ENCODE measurements at places on chromosomes 3 and 15. TPM values are rescaled to one million over a fixed set of nuclear protein-coding genes. Genes with fewer than 3 reads are reported as not detected.

GRCh38 chr3:179961703-179962078 is 75.0 kb downstream of the PEX5L start:
- H3K36me3 ChIP-seq, result no peaks in the 10 kb centered on the region
- H3K27ac ChIP-seq, result no peak overlapping the region
- no peak for DNase-seq
- H3K4me1 ChIP-seq, result no peaks in the 10 kb centered on the region

DNA sequence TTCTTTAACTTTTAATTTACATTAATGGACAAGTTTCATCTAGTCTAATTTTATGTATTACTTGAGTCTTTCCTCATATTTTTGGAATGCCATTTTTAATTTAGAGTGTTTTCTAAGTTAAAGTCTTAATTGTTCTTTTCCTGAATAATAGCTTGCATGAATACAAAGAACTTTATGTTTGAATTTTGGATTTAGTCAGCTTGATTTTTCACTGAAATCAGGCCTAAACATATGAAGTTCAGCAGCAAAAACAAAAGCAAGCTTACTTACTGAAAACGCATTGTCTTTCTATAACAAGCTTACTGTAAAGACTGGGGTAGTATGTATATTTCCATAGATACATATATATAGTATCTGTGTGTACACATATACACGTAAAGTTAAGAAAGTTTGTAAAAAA is 126.0 kb downstream of the ZBTB20 start:
- H3K4me3 ChIP-seq, result no peak overlapping the region
- no peak for DNase-seq
- no peaks in the 10 kb centered on the region for H3K4me1 ChIP-seq

DNA sequence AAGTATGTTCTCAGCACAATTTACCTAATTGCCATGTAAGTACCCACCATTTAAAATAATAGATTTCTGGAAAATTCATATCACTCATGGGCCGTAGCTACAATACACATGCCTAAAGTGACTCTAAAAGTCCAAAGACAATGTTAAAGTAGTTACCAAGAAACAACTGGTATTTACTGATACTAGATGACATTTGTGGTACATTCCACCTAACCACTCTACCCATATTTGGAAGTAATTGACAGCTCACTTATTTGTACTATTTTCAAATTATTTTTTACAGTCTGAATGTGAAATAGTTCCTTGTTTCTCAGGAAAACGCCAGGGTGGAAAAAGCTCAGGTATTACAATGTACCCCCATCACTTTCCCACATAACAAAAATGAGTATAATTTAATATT is 573.0 kb downstream of the MECOM start:
- H3K4me3 ChIP-seq, result no peak overlapping the region
- DNase-seq, result no peak
- H3K27me3 ChIP-seq, result no peaks in the 10 kb centered on the region
- H3K36me3 ChIP-seq, result no peaks in the 10 kb centered on the region

Gene ARHGAP11A
- 1.4 TPM for total RNA-seq

Gene CPNE4
- total RNA-seq, result not detected

All from ovary (tissue), 10 donors.